ENCODE measurements at places on chromosomes 4 and X. TPM values are rescaled to one million over a fixed set of nuclear protein-coding genes. Genes with fewer than 3 reads are reported as not detected.

DNA sequence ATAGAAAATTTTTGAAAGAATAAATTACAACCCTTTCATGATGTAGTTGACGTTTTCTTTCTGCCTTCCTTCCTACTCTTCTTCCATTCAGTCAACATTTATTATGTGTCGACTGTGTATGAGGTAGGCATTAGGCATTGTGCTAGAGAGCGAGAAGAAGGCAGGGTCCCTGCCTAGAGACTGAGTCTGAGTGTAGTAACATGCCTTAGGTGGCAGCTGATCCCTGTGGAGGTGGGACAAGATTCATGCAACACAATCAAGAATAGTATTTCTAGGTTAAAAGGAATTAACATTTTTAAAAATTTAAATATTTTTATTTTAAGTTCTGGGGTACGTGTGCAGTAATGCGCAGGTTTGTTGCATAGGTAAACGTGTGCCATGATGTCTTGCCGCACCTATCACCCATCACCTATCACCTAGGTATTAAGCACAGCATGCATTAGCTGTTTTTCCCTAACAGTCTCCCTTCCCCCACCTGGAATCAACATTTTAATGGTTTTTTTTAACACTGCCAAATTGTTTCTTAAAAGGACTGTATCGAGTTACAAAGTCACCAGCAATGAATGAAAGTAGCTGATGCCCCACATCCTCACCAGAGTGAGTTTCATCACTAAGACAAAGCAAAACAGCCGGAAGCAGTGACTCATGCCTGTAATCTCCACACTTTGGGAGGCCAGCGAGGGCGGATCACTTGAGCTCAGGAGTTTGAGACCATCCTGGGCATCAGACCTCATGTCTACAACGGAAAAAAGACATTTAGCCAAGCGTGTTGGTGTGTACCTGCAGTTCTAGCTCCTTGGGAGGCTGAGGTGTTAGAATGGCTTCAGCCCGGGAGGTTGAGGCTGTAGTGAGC lies 84.0 kb downstream of the WWC2 start:
- peak; percentile 87 for DNase-seq

GRCh38 chrX:34559325-34559724 lies 97.8 kb downstream of the TMEM47 start:
- DNase-seq, result peak; percentile 64

GRCh38 chr4:173404296-173404865 lies 5.5 kb upstream of the SCRG1 start:
- DNase-seq, result no peak

GRCh38 chr4:74942918-74943253 lies 10.0 kb downstream of the PARM1 start:
- DNase-seq, result no peak

GRCh38 chr4:134936014-134936413 lies 734.4 kb upstream of the PABPC4L start:
- DNase-seq, result no peak

- no peak for DNase-seq
Measured at GRCh38 chrX:38273453-38273852, 52.8 kb upstream of the SRPX start.

- peak; percentile 4 for DNase-seq
Measured at GRCh38 chrX:75155447-75155826, 646 bp downstream of the ABCB7 start.

GRCh38 chr4:173367946-173368345 lies 2.8 kb upstream of the SAP30 start:
- peak; percentile 42 for DNase-seq

SETD7 gene
- total RNA-seq, result 45.0 TPM

GRCh38 chr4:1416051-1416947 lies 10.1 kb upstream of the NKX1-1 start:
- no peak for DNase-seq

- DNase-seq, result no peak
Measured at GRCh38 chr4:81549984-81550383, 78.3 kb upstream of the RASGEF1B start.

- peak; percentile 4 for DNase-seq
Measured at GRCh38 chrX:140767646-140768045, 58.1 kb downstream of the LINC00632 start.

GRCh38 chr4:74260036-74260435 lies 48.2 kb upstream of the EPGN start:
- DNase-seq, result no peak

CDKL5 gene
- 2.6 TPM for total RNA-seq

DNA sequence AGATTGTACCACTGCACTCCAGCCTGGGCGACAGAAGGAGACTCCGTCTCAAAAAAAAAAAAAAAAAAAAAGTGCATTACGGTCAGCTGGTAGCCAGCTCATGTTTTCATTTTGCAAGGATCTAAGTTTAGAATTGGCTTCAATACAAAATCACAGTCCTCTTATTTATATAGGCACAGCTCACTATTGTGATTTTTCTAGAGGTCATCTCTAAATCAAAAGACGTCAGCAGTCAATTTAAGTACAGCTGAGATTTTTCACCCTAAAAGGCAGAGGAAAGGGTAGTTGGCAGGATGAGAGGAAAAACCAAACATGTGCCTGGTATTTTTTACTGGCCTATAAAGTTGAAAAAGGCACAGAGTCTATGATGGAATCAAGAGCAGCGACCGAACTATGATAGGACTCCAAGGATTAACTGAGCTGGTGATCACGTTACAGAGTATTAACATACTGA lies 30.8 kb downstream of the ASB5 start:
- DNase-seq, result no peak

- peak; percentile 36 for DNase-seq
Measured at GRCh38 chrX:102840871-102841705, 96.0 kb upstream of the RAB40AL start.

DNA sequence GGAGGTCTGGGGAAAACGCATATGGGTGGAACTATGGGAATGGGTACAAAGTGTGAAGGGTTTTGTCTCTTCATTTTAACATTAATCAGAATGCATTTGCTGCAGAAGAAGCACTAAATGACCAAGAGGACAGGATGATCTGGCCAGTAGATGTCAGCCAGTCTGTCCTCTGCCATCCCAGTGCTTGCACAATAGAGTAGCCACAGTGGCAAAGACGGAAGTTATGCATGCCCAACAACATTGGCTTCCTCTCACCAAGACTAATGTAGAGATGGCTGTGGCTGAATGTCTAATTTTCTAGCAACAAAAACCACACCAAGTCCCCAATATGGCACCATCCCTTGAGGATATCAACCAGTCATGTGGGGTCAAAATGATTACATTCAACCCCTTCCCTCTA lies 45.0 kb upstream of the ARHGEF6 start:
- DNase-seq, result no peak

DNA sequence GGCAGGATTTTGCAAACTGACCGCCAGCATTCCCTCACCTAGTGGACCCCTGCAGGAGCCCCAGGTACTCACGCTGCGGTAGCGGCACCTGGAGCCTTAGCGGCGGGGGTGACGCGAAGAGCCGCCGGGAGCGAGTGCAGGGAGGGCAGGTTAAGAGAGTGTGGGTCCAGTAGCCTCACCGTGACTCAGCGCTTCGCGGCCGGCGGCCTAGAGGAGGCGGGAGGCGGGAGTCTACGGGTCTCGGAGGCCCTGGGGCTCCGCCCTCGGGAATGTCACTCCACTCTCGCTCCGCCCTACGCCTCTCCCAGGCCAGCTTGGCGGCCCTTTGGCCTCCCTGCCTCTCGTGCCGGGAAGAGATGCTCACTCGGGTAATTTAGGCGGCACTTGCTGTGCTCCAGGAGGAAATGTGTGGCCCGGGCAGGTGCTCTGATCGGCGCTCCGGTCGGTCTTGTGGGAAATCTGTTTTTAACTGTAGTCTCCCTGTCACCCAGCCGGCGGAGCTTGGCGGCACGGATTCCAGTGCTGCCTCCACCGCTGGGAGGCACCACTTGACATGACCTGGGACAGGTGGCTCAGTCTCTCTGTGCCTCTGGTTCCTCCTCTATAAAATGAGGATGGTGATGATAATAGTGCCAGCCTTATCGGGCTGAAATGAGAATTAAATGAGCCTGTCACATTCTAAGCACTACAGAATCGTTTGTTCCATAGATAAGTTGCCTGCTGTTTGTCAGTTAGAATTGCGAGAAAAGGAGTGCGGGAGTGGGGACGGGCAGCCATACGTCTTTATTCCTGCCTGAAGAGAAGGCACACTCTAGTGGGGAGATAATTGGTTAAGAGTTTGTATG lies at the start of gene PIR:
TSS of gene PIR (minus strand) at position 216 of the 845 bp plus-strand sequence. CDS start 2,076 bp downstream, outside the sequence.
- DNase-seq, result peak; percentile 75

GRCh38 chrX:135951291-135951690 lies 22.5 kb downstream of the MMGT1 start:
- no peak for DNase-seq

DNA sequence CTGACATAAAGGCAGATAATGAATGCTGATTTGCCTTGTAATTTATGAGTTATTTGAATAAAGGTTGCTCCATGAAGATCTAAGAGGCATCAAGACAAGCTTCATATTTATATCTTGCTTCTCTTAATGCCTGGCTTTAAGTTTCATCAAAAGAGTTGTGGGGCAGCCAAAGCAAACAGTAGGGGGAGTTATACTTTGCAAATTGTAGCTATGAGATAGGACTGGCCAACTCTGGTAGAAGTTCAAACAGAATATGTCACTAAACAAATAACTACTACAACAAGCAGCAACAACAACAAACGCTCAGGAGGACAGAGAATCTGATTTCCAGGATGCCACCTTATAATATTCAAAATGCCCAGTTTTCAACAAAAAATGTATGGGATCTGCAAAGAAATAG lies 69.1 kb upstream of the PLAC1 start:
- DNase-seq, result peak; percentile 49

GRCh38 chr4:3766785-3767569 lies 792 bp downstream of the ADRA2C start:
- DNase-seq, result no peak

DNA sequence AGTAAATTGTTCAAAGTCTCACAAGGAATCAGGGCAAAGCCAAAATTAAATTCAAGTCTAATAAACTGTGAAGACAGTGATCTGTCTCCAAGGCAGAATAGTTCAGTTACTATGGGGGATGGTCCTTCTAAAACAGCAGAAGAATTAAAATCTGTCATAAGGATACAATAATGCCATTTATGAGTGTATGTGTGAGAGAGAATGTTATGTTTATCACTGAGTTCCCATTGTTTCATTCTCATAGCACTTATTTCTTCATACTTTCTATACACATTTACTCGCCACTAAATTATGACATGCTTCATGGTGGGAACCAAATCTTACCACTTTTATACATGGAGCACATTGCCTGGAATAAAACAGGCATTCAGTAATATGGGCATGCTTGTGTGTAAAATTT lies 102.5 kb downstream of the AMMECR1 start:
- no peak for DNase-seq

ADH1A gene
- not detected for total RNA-seq

STAG2 gene
- 95.1 TPM for total RNA-seq

GRCh38 chrX:50456712-50457484 lies 13.7 kb downstream of the DGKK start:
- DNase-seq, result peak; percentile 41

GRCh38 chrX:24838629-24839028 lies 144.9 kb downstream of the POLA1 start:
- peak; percentile 21 for DNase-seq

- no peak for DNase-seq
Measured at GRCh38 chr4:173752610-173753230, 222.7 kb upstream of the HAND2 start.
